ENCODE measurements at places on chromosomes 4 and X.

GRCh38 chr4:73069338-73070073 lies at the start of gene COX18:
Gene COX18, minus strand, starts transcription at chr4:73069716. Its CDS starts 67 bp downstream, at chr4:73069649.
- DNase-seq = peak; percentile 95

DNA sequence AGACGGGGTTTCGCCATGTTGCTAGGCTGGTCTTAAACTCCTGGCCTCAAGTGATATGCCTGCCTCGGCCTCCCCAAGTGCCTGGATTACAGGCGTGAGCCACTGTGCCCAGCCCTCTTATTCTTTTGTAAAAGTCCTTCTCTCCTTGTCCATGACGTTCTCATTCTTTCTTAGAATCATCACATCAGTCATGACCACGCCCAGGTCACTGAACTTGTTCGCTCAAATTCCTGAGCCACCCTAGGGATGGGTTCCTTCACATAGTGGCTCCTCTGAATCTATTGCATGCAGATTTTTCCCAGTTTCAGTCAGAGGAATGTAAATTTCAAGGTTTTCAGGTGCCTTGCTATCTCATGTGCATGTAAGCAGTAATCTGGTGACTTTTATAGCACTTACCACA lies 15.7 kb downstream of the JADE1 start:
- DNase-seq = no peak

DNA sequence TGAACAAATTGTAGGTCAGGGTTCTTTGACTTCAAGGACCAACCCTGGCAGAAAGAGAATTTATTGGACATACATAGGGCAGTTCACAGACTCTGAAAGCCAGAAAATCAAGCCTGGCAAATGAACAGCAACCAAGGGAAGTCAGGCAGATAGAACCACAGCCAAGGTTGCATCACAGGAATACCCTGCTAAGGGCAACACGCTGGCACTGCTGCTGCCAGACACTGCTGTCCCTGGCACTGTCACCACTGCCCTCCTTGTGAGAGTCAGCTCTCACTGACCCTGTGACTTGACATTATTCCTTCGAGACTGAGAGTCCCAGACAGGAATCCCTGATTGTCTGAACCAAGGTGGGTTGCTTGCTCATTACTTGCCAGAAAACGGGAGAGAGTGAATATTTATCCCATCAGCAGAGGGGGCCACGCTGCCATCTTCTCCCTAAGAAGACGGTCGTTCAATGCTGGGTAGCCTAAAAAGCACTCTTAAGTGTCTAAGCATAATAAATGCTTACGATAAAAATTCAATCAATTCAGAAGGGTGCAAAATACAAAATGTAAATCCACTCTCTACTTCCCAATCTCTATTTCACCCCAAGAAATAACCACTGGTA lies 23.2 kb upstream of the PTTG2 start:
- no peak for DNase-seq

- peak; percentile 90 for DNase-seq
Observed at GRCh38 chr4:140359562-140360427, 13.7 kb upstream of the SCOC start.

GRCh38 chrX:84479086-84479485 lies 23.2 kb downstream of the HDX start:
- DNase-seq = no peak

DNA sequence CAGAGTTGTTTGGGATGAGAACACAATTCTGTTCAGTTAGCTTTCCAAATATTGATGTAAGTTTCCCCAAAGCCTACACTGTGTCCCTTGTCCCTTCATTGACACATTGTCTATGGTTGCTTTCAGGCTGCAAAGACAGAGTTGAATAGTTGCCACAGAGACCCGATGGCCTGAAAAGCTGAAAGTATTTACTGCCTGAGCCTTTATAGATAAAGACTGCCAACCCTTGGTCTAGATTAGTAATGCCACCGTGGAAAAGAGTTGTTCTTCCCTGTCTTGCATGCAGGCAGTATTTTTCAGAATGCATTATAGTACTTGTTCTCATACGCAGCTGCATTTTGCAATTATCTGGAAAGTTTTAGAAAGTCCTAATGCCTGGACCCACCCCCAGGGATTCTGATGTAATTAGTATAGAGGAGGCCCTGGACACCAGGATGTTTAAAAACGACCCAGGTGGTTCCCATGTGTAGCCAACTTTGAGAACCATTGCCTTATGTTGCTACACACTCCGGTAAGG lies 180.8 kb downstream of the FRMPD4 start:
- DNase-seq = no peak

GRCh38 chrX:133294126-133294525 lies 76.0 kb upstream of the TFDP3 start:
- no peak for DNase-seq

DNA sequence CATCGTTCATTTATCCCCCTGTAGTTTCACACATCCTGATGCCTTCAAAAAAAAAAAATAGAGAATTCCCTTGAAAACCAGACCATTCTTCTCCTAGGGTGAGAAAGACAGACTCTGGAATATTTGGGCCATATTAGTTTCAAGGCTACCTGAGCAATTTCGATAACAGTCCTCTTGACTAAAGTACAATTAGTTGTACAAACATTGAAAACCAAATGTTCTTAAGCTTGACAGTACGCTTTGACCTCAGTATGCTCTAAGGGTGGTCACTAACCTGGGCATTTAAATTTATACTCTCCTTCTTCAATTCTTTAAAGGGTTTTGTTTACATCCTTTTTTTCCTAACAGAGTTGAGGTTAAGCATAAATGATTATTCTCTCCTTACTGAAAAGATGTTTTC lies 364.6 kb upstream of the FTHL17 start:
- DNase-seq = no peak

- peak; percentile 30 for DNase-seq
Observed at GRCh38 chr4:67714248-67714583, 13.3 kb upstream of the UBA6 start.

DNA sequence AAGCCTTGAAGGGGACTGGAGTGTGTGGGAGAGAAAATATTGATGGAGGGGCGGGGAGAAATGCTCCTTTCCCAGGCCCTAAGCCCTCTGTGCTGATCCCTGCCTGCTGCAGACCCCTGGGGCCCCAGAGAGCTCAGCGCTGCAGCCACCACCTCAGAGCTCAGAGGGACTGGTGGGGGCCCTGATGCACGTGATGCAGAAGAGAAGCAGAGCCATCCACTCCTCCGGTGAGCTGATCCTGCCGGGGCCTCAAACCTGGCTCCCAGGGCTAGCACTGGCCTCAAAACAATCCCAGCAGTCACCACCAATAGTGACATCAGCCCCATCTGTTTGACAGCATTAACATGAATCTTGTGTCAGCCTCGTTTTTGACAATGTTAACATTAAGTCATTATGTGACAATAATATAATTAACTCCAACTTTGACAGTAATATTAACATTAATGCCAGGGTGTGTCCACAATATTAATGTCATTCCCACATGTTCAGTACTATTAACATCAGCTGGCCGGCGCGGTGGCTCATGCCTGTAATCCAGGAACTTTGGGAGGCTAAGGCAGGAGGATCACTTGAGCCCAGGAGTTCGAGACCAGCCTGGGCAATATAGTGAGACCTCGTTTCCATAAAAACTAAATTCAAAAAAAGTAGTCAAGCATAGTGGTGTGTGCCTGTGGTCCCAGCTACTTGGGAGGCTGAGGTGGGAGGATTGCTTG lies 5.8 kb downstream of the WAS start:
- no peak for DNase-seq

GRCh38 chr4:11931266-11931820 lies 502.6 kb upstream of the HS3ST1 start:
- DNase-seq = no peak

GRCh38 chr4:185205697-185206342 lies 2.0 kb upstream of the CFAP97 start:
- no peak for DNase-seq

DNA sequence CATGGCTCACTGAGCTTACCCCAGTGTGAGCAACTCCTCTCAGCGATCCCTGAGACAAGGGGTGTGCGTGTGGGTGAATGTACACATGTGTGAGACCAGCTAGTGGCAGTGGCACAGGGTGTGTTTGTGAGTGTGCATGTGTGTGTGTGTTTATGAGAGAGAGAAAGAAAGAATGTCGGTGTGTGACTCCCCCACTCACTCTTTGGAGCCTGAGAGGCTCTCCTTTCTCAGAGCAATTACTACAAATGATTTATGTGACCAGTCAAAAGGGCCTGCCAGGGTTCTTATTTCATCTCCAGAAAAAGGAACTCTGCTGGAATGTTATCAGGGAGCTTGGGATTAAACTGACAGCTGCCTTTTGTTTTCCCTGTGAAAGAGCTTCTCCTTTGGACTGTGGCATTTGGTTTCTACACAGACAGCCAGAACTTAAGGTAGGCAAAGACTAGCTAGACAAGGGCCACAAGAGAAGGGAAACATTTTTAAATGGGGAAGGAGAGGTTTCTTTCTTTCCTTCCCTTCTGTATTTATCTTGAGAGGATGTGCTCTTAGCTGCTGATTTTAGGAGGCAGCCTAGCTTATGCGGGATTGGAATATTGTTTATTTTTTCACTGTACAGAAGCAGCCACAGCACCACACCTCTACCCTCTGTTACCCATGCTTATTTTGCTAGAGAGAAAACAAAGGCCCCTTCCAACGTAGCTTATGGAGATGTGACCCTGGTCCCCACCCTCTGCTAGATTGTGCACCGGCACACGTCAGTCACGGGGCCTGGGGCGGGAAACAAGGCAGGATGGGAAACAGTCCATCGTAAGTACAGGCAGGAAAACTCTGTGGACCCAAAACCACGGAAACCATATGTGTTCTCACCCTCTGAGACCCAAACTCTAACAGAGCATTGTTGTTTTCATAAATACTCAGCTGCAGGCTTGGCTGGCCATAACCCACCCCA lies 143.5 kb downstream of the MGST2 start:
- no peak for DNase-seq

Data from posterior cingulate gyrus (tissue), 11 donors.